GM12892 (cell line): ENCODE measurements at places on chromosomes 3 and 15.

DNA sequence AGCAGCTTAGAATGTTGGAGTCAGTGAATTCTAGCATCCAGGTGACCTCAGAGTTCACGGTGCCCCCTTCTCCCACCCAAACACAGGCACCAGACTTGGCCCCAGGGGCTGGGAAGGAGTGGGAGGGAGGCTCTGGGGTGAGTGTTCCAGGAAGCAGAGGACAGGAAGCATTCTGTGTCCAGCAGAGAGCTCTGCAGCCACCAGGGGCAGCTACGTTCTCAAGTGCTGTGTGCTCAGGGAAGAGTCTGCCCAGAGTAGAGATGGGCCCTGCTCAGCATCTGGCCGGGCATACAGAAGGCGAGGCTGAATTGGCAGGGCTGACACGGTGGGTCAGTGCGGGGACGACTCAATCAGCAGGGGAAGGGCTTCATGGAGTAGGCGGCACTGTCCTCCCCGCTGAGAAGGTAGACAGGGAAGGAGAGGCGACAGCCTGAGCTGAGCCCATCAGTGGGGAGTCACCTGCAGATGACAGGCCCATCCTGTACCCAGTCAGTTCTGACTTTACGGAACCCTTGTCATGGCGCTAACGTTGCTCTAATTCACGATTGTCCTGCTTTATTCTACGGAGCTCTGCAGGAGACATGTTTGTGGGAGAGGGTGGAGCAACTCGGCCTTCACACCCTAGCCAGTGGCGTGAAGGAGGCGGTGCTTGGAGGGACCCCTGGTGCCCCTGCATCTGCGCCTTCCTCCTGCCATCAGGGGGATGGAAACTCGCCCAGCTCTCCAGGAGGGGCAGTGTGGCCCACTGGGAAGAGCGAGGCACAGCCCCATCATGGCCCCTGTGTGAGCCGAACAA, 82.2 kb downstream of the C3orf70 start:
- no peak for DNase-seq

DNA sequence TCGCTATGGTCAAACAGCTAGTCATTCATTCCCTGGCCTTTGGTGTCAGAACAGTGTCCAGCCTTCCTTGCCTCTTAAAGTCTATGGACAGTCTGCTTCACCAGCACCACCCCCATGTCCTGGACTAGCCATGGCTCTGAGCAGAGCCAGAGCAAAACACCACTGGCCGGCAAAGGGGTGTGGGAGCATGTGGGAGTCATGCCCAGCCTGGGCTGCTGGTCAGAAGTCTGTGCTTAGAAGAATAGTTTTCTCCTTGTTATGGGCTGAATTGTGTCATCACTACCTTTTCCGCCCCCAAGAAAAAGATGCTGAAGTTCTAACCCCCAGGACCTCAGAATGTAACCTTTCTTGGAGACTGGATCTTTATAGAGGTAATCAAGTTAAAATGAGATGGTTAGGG, 132.9 kb upstream of the LPP start:
- DNase-seq: no peak

DNA sequence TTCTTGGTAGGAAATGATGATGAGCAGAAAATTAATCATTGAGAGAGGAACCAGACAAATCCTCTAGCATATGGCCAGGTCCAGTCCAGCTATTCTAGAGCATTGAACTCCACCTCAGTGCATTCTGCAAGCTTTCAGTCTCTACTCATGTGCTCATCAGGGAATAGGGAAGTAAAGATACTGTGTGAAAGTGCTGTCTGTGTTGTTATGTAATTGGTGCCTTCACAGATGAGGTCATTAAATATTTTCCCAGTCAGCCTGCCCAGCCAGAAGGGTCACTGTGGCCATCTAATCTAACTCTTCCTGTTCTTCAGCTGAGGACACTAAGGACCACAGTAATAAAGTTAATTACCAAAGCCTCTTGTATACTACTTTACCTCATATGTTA, 28.2 kb downstream of the C3orf62 start:
- DNase-seq: no peak

- no peak for DNase-seq
Observed at GRCh38 chr3:116671151-116671550, 38.4 kb upstream of the TUSC7 start.

- DNase-seq: no peak
Observed at GRCh38 chr15:59148153-59148833, 43.3 kb downstream of the CCNB2 start.

- no peak for DNase-seq
Observed at GRCh38 chr3:4979428-4980228, at the start of gene BHLHE40. Gene BHLHE40, plus strand, starts transcription at chr3:4979437. Its CDS starts 282 bp downstream, at chr3:4979719.

GRCh38 chr15:65916041-65916663, 46.9 kb downstream of the RAB11A start:
- no peak for DNase-seq

DNA sequence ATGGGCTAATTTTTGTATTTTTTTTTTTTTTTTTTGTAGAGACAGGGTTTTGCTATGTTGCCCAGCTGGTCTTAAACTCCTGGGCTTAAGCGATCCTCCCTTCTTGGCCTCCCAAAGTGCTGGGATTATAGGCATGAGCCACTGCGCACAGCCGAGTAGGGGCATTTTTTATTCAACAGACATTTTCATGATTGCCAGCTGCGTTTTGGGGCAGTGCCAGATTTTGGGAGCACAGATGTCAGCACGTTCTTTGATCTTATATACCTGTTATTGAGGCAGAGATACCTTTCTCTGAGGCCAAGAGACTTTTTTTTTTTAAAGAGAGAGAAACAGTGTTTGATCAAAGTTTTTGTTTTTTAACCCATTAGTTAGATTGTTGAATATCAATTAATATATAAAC, 16.8 kb downstream of the NEO1 start:
- DNase-seq: no peak

- DNase-seq: no peak
Observed at GRCh38 chr3:144444061-144444460, 472.4 kb downstream of the DIPK2A start.

- no peak for DNase-seq
Observed at GRCh38 chr3:40924559-40925141, 274.7 kb upstream of the CTNNB1 start.

GRCh38 chr3:21331857-21332256, 419.2 kb downstream of the ZNF385D start:
- no peak for DNase-seq

- no peak for DNase-seq
Observed at GRCh38 chr3:19473971-19474580, 325.8 kb downstream of the KCNH8 start.

GRCh38 chr3:111715911-111716523, 120.9 kb upstream of the ZBED2 start:
- no peak for DNase-seq

DNA sequence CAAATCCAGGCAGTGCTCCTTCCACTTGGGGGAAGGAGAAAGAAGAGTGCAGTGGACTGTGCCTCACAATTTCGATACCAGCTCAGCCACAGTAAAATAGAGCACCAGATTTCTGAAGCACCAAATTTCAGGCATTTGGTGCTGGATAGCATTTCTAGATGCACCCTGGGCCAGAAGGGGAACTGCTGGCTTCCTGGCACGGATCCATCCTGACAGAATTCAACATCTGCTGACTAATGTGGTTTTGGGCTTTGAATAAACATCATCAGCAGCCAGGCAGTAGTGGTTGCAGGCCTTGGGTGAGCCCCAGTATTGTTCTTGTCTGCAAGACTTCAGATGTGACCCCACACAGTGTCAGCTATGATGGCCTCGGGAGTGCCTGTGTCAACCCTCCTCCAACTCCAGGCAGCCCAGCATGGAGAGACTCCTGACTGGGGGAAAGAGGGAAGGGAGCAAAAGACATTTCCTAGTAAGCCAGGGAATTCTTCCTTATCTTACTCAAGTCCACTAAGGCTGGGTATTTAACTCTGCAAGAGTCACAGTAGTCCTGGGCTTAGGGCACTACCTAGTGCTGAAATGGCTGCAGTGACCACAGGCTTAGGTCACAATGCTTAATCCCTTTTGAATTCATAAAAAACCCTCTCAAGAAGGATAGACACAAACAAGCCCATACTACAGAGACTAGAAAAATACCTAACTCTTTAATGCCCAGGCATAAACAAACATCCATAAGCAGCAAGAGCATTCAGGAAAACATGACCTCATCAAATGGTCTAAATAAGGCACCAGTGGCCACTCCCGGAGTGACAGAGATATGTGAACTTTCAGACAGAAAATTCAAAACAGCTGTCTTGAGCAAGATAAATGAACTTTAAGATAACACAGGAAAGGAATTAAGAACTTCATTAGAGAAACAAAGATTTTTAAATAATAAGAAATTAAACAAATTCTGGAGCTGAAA, 74.7 kb downstream of the SPATA16 start:
- DNase-seq: no peak

- DNase-seq: no peak
Observed at GRCh38 chr3:161064413-161064812, 40.7 kb downstream of the B3GALNT1 start.

- DNase-seq: peak; percentile 53
Observed at GRCh38 chr3:49803465-49804140, 542 bp downstream of the INKA1 start.

- no peak for DNase-seq
Observed at GRCh38 chr3:190060192-190060775, 60.4 kb downstream of the P3H2 start.

- DNase-seq: no peak
Observed at GRCh38 chr3:50357481-50357880, 1.8 kb downstream of the TMEM115 start.

- no peak for DNase-seq
Observed at GRCh38 chr3:121467085-121467484, 78.7 kb downstream of the POLQ start.

- no peak for DNase-seq
Observed at GRCh38 chr3:122003112-122003511, 18.9 kb downstream of the ILDR1 start.

- DNase-seq: no peak
Observed at GRCh38 chr3:1469687-1470086, 376.9 kb downstream of the CNTN6 start.

GRCh38 chr3:110774496-110775265, 296.9 kb upstream of the NECTIN3 start:
- DNase-seq: no peak

- DNase-seq: peak; percentile 25
Observed at GRCh38 chr3:157159037-157159761, 748 bp downstream of the CCNL1 start.

DNA sequence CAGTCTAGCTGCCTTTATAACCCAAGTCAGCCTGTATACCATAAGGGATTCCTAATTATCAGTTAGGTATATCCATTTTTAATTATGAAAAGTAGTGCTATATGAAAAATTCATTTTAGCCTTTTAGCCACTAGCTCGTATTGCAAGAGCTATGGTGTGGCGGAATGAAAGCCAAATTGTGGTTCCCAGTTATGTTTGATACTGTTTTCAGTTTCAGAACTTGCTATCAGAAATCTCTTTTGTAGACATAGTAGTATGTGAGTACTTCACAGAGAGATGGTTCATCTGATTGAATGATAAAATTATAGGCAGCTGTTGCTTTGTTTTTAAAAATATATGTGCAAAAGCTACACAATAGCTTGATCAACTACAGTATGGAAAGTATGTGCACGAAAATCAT, 134.6 kb downstream of the SLC25A26 start:
- DNase-seq: no peak

DNA sequence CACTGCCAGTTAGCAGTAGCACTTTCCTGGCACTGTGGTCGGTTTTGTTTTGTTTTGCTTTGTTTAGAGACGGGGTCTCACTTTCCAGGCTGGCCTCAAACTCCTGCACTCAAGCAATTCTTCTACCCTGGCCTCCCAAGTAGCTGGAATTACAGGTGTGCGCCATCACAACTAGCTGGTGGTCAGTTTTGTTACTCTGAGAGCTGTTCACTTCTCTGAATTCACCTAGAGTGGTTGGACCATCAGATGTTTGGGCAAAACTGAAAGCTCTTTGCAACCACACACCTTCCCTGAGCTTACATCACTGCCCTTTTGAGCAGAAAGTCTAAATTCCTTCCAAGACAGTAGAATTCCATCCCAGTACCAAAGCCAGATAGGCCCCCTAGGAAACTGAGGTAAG, 22.6 kb downstream of the CLDN18 start:
- DNase-seq: no peak

- DNase-seq: no peak
Observed at GRCh38 chr3:123405936-123406510, 42.9 kb downstream of the ADCY5 start.

DNA sequence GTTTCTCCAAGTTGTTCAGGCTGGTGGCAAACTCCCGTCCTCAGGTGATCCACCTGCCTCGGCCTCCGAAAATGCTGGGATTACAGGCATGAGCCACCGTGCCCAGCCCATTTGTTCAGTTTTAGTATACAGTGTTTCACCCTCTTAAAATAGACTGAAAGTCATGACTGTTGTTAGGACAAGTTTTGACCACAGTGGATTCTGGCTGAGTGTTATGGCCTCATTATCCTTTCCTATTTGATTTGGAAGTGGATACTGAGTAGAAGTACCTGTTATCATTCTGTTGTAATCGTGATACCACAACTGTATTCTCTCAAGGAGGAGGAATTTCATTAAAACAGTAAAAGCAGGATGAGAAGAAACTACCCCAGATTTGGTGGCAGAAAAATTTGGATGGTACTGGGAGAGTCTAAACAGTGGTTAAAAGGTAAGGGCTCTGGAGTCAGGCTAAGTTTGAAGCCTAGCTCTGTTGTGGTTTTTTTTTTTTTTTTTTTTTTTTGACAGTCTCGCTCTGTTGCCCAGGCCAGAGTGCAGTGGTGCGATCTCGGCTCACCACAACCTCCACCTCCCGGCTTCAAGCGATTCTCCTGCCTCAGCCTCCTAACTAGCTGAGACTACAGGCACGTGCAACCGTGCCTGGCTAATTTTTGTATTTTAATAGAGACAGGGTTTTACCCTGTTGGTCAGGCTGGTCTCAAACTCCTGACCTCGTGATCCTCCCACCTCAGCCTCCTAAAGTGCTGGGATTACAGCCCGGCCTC, 2.6 kb downstream of the MAP2K1 start:
- DNase-seq: no peak

GRCh38 chr3:76367281-76367680, 581.9 kb upstream of the ZNF717 start:
- no peak for DNase-seq

- no peak for DNase-seq
Observed at GRCh38 chr3:195893516-195893915, 14.8 kb downstream of the TNK2 start.
